ENCODE measurements at places on chromosomes 1 and 21.

- DNase-seq = no peak
Measured at GRCh38 chr1:98669355-98670296, 8.1 kb downstream of the SNX7 start.

DNA sequence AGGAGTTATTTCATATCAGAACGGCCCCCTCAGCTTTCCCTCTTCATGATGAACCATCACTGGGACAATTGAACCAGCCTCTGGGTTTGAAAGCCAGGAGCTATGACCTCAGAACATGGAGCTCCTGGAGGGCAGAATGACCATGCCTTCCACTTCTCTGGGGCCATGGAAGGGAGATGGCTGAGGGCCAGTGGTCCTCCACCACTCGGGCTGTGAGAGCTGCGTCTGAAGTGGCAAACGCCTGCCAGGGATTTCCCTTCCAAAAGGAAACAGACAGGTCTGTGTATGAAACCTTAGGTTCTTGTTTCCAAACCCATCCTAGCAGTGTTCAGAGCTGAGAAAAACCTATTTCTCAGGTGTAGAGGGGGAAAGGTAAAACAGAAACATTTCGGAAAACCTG, 22.5 kb downstream of the PKP1 start:
- DNase-seq = no peak

DNA sequence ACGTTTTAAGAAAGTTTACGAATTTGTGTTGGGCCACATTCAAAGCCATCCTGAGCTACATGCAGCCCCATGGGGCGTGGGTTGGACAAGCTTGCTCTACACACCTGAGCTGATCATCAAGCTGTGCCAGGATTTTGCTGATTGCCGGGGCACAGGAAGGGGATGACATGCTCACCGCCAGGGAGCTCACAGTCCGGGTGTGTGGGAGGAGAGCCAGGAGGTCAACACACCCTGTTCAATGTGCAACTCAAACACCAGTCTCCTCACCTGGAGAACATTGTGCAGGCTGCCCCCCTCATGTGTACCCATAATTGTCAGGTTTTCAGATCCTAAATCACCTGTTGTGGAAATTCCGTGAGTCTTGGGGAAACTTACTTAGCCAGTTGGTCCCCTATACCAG, 969 bp downstream of the CYP4A11 start:
- DNase-seq = no peak

- no peak for DNase-seq
Measured at GRCh38 chr1:67801903-67802302, 31.4 kb downstream of the GNG12 start.

- peak; percentile 42 for DNase-seq
Measured at GRCh38 chr1:36557041-36558000, 74.6 kb upstream of the CSF3R start.

DNA sequence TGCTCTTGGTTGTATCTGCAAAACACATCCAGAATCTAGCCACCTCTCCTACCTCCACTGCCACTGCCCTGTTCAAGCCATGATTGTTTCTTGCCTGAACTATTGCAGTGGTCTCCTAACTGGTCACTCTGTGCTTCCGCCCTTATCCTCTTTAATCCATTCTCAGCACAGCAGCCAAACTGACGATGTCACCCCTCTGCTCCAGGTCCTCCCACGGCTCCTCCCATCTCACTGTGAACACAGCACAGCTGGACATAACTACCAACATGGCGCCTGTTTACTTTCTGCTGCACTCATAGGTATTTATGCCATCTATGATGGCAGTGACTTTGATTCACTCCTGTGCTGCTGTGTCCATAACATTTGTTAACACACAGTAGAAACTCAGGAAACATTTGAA, 406.7 kb downstream of the DISC1 start:
- DNase-seq = no peak

DNA sequence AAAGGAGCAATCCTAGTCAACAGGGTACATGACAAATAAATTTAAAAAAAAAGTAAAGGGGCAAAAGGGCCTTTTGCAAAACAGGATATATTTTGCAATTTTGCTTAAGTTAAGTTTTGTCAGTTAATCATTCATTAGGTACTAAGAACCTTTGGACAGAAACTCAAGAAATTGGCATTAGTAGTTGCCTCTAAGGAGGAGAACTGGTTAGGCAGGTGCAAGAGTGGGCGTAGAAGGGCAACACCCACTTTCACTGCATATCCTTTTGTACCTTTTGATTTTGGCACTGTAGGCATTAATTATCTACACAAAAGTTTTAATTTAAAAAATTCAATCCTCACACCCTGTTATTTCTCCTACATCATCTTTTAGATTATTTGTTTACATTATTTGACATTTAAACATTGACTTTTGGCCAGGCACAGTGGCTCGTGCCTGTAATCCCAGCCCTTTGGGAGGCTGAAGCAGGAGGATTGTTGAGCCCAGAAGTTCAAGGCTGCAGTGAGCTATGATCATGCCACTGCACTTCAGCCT, 4.3 kb downstream of the DDAH1 start:
- no peak for DNase-seq

GRCh38 chr1:160046494-160047110, 14.8 kb upstream of the PIGM start:
- DNase-seq = peak; percentile 78

DNA sequence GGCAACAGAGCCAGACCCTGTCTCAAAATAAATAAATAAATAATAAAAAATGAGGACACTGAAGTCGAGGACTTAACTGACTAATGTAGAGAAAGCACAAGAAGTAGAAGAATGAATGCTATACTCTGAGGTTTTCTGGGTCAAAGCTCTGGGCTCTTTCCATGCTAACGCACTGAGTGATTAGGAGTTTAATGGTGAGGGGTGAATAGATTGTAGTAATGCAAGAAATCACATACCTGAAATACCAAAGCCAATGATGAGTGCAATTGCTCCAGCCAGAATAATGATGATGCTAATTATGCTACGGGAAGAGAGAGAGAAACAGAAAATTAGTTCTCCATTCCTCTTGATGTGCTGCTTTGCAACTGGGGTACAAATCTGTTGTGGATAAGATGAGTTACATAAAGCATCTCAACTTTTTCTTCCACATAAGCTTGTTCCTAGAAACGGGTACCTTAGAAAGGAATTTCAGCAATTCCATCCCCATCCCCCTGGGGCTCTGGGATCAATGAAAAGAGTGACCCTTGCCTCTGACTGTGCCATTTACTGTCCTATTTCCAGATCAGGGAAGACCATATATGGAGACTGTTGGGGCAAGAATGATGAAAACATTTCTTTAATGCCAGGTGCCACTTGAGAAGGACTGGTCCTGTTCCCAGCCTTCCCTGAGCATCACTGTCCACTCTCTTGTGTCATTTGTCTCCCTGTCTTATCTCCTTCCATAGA, 40.7 kb downstream of the VTCN1 start:
- DNase-seq = no peak

DNA sequence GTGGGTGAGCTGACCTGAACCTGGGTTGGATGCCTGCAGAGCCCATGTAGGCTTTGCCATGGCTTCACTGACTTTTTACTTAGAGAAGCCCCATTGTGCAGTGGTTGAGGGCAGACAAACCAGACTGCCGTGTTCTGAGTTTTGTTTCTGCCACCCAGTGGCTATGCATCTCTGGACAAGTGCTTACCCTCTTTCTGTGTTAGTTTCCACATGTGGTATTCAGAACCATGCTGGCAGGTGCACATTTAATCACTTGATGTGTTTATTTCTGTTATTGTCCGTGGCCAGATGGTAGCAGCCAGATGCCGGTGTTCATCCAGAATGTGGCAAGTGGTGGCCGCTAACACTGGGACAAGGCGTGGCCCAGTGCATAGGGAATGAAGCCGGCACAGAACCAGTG, 10.3 kb upstream of the PTPN7 start:
- no peak for DNase-seq

- no peak for DNase-seq
Measured at GRCh38 chr1:6488602-6489382, 2.7 kb downstream of the PLEKHG5 start.

DNA sequence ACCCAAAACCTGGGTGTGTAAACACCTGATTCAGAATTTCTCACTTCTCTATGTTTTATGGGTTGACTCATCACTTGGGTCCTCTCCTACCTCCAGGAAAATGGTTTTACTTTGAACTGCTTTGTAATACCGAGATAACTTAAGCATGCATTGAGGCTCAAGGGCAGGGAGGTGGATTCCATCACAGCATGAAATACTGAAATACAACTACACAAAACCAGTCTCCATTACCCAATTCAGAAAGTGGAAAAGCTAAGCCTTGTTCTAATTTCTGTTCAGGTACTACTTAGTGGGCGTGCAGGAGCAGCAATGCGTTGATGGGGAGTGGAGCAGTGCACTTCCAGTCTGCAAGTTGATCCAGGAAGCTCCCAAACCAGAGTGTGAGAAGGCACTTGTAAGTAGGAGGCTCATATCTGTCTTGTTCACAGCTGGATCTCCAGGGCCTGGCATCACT, 6.1 kb upstream of the C4BPA start:
- no peak for DNase-seq

DNA sequence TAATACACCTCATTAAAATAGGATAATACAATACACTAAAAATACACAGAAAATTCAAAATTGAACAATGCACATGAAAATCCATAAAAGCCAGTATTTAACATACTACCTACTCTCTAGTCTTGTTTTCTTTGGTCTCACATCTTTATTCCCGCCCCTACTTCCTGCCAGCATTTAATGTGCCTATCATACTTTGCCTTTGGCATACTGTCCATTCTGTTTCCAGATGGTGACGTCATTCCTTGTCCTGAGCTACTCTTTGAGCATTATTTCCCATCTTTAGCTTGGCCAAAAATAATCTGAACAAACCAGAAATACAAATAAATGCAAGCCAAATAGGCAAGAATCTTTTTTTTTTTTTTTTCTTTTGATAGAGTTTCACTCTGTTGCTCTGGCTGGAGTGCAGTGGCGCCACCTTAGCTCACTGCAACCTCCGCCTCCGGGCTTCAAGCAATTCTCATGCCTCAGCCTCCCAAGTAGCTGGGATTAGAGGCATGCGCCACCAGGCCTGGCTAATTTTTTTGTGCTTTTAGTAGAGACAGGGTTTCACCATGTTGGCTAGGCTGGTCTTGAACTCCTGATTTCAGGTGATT, 4.4 kb downstream of the HFM1 start:
- DNase-seq = no peak
